CD14-positive monocyte (primary cell): ENCODE measurements at places on chromosomes 5 and 9. TPM values are rescaled to one million over a fixed set of nuclear protein-coding genes. Genes with fewer than 3 reads are reported as not detected.

- DNase-seq: no peak
Measured at GRCh38 chr9:129225815-129226214, 47.8 kb upstream of the IER5L start.

The SOX30 gene
- 0.22 TPM for polyA plus RNA-seq

- DNase-seq: no peak
Measured at GRCh38 chr5:124452412-124452811, 294.0 kb downstream of the ZNF608 start.

The DMRT2 gene
- not detected for polyA plus RNA-seq

The VCAN gene
- 844 TPM for polyA plus RNA-seq

The PDZD2 gene
- not detected for polyA plus RNA-seq

DNA sequence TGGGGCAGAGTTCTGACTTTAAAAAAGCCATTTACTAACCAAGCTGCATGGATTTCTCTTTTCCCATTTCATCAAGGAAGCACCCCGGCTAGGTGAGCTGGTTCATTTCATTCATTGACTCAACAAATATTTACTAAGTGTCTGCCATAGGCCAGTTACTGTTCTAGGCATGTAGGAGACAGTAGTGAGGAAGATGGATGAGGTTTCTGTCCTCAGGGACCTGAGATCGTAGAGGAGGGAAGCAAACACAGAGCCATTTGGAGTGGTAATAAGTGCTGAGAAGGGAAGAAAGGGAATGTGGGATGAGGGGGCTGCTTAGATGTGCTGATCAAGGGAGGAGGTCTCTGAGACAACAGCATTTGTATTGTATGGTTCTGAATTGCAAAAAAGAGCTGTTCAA lies 120.4 kb downstream of the C9orf152 start:
- no peak for DNase-seq

DNA sequence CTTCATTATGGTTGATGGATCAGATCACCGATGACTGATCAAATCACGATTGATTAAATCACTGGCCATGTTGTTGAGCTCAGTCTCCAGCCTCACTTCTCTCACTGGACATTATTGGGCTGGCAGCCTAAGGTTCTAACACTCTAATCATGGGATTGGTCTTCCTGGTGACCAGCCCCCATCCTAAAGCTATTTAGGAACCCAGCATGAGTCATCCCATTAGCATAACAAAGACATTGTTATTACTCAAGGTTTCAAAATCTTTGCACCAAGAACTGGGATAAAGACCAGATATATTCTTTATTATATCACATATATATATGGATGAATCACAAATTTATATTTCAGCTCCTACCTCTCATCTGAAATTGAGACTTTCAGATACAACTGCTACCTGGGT lies 272.1 kb upstream of the IL12B start:
- DNase-seq: no peak

DNA sequence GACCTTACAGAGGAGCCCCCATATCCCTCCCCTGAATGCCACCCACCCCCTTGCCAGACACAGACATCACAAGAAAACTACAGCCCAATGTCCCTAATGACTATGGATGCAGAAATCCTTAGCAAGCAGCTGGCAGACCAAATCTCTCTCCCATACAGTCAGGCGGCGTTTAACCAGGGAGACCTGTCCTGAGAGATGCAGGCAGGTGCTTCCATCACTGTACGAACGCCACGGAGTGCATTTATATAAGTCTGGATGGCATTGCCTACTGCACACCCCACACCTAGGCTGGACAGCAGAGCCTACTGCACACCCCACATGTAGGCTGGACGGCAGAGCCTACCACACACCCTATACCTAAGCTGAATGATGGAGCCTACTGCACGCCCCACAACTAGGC lies 34.4 kb upstream of the SARDH start:
- DNase-seq: no peak

- DNase-seq: no peak
Measured at GRCh38 chr5:104361932-104362331, 799.3 kb upstream of the NUDT12 start.

The PAEP gene
- not detected for polyA plus RNA-seq

DNA sequence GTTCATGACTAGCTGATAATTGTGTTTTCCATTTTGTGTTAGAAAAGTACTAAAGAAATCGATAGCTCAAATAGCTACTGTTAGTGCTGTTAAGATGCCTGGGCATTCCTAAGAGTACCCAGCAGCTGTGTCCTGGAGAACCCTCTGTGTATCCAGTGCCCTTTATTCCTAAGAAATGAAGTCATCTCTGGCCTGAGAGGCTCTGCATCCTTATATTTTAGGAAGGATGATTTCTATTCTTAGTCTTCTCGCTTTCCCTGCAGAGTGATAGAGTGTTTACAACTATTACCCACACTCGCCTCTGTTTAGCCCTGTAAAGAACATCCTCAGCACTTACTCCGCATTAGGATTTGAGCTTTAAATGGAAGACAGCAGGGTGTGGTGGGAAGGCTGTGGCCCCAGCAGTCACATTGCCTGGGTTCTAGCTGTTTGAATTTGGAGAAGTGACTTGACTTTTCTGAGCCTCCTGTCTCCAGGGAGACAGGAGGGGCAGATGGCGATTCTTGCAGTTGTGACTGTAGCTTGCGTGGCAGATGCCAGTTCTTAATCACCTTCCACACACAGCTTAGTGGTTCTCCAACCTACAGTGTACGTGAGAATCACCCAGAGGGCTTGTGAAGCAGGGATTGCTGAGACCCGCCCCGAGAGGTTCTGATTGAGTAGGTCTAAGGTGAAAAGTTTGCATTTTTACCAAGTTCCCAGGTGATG lies 177.2 kb upstream of the PITX1 start:
- no peak for DNase-seq

- DNase-seq: peak; percentile 77
Measured at GRCh38 chr5:172910828-172911627, 48.2 kb upstream of the RPL26L1 start.

DNA sequence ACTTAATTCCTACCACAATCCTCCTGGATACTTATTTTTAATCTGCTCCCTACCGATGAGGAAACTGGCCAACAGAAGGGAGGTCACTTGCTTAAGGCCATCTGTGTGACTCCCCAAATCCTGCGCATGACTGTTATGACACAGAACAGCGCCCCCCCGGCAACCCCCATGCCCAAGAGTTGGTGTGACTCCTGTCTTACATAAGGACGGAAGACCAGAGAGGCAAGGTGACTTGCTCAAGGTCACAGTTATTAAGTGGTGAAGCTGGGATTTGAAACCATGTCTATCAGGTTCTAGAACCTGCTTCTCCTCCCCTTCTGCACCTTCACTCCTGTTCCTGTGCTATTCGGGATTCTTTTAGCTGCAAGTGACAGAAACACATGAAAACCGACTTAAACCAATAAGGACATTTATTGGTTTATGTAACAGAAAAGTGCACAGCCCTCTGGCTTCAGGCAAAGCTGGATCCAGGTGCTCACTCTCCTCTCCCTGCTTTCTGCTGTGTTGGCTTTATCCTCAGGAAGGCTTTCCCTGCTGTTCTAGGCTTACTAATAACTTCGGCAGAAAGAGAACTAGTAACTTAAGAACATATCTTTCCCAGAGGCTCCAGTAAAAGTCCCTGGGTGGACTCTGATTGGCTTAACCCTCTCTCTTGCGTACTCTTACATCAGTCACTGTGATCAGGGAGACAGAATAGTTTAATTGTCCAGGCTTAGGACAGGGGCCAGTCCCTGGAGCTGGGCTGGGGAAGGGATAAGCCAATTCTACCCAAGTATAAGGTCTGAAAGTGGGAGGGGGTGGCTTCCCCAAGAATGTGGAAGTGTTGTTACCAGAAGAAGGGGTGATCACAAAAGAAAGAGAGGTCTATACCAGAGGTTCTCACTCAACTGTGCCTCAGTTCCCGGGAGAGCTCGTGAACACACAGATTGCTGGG lies 43.7 kb downstream of the FGF18 start:
- no peak for DNase-seq

- DNase-seq: no peak
Measured at GRCh38 chr9:70228118-70228517, 30.7 kb upstream of the SMC5 start.
